ENCODE measurements at places on chromosomes 4 and X. TPM values are rescaled to one million over a fixed set of nuclear protein-coding genes. Genes with fewer than 3 reads are reported as not detected.

Gene SPANXA2
- 0.68 TPM for total RNA-seq

Gene HELT
- total RNA-seq: not detected

Gene GAGE12J
- total RNA-seq: not detected

Gene KCTD8
- not detected for total RNA-seq

Gene DSPP
- total RNA-seq: not detected

Gene RBM46
- not detected for total RNA-seq

Gene MAGEA12
- not detected for total RNA-seq

Gene NDP
- not detected for total RNA-seq

Gene CYBB
- 0.24 TPM for total RNA-seq

GRCh38 chr4:102696758-102697157 lies 64.0 kb downstream of the MANBA start:
- H3K4me3 ChIP-seq: no peak overlapping the region
- no peaks in the 10 kb centered on the region for H3K27me3 ChIP-seq
- DNase-seq: no peak
- H3K27ac ChIP-seq: no peak overlapping the region
- H3K36me3 ChIP-seq: no peaks in the 10 kb centered on the region
- H3K4me1 ChIP-seq: 0 out of 2 replicates have a peak, but pooled peaks cover 3% of the 10 kb centered on the region

DNA sequence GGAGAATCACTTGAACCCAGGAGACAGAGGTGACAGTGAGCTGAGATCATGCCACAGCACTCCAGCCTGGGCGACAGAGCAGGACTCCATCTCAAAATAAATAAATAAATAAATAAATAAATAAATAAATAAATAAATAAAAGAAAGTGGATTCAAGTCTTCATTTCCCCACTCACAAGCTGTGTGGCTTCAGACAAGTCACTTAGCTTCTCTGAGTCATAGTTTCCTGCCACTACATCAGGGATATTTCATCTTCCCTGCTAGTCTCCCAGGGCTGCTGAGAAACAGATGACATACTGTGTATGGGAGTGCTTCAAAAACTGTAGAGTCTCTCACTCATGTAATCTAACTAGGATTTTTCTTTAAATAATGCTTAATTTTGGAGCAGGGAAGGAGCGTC lies 37.2 kb downstream of the TBC1D9 start:
- H3K4me3 ChIP-seq: no peak overlapping the region
- H3K4me1 ChIP-seq: peaks cover 17% of the 10 kb centered on the region
- no peaks in the 10 kb centered on the region for H3K36me3 ChIP-seq

DNA sequence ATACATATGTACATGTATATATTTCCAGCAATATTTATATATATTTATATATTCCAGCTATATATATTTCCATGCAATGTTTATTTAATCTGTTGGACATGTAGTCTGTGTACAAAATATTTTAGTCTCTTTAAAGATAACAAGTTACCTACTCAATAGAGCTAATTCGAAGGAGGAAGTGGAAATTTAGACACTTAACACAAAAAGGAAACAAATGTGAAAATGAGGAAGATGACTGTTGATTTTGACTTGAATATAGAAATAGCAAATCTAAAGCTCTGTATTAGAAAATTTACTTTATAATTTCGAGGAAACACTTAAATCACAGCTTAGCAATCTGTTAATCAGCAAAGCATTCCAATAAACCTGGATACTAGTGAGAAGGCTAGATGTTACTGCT lies 1064.4 kb downstream of the PCDH7 start:
- no peaks in the 10 kb centered on the region for H3K36me3 ChIP-seq
- no peaks in the 10 kb centered on the region for H3K27me3 ChIP-seq
- no peak overlapping the region for H3K4me3 ChIP-seq
- H3K4me1 ChIP-seq: no peaks in the 10 kb centered on the region
- H3K27ac ChIP-seq: no peak overlapping the region

GRCh38 chrX:137430301-137430700 lies 135.6 kb upstream of the ZIC3 start:
- H3K27me3 ChIP-seq: no peaks in the 10 kb centered on the region
- DNase-seq: no peak
- no peaks in the 10 kb centered on the region for H3K4me1 ChIP-seq
- H3K27ac ChIP-seq: no peak overlapping the region

DNA sequence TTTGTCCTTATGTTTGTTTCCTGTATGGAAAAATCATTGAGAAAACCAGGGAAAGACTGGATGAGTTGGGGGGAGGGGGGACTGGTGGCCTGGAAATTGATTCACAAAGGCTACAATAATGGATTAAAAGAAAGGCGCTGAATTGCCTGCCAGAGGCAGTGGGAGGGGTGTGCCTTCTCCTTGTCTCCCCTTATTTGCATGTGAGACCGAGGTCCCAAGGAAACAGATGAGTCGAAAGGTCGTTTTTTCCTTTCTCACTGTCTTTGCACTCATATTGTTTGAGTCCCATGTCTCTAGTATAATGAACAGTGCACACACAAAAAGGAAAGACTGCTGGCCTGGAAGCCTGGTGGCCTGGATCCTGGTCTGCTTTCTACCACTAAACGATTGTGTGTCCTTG lies 86.6 kb upstream of the ZDHHC15 start:
- no peak overlapping the region for H3K4me3 ChIP-seq
- DNase-seq: no peak
- H3K27ac ChIP-seq: no peak overlapping the region
- H3K27me3 ChIP-seq: no peaks in the 10 kb centered on the region
- H3K36me3 ChIP-seq: no peaks in the 10 kb centered on the region

GRCh38 chr4:5524446-5525299 lies 183.7 kb downstream of the EVC2 start:
- H3K27ac ChIP-seq: no peak overlapping the region
- no peaks in the 10 kb centered on the region for H3K27me3 ChIP-seq
- H3K4me3 ChIP-seq: no peak overlapping the region

- H3K27me3 ChIP-seq: no peaks in the 10 kb centered on the region
- H3K4me3 ChIP-seq: no peak overlapping the region
- H3K27ac ChIP-seq: no peak overlapping the region
- no peak for DNase-seq
These were observed 120.3 kb upstream of the AFF2 start for GRCh38 chrX:148380107-148380506.

DNA sequence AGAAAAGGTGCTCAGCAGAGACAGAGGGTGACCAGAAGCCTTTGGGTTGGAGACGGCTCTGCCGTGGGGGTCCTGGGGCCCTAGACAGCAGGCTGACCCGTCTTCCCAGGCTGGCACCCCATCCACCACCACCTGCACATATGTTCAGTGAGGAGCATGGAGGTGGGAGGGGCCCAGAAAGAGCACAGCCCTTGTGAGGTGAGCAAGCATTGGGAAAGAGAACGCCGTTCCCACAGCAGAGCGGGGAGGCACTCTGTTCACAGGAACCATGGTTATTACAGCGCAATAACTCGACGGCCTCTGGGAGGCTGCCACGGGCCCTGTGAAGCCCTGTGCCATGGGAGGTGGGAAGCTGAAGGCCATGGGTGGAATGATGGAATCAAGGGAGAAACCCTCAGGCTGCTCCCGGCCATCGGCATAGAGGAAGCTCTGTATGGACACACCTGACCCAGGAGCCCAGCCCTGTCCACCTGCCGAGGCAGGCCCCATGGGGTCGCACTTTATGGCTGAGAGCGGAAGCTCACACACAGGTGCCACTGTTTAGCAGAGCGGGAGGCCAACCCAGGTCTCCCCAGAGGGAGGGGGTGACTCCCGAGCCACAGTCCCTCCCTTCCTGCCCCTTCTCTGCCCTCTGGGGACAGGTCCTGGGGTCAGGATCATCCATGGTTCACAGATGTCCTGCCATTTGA lies 93.5 kb upstream of the AFAP1 start:
- no peaks in the 10 kb centered on the region for H3K27me3 ChIP-seq
- no peak overlapping the region for H3K27ac ChIP-seq
- no peak for DNase-seq
- no peaks in the 10 kb centered on the region for H3K36me3 ChIP-seq
- peaks cover 11% of the 10 kb centered on the region for H3K4me1 ChIP-seq

DNA sequence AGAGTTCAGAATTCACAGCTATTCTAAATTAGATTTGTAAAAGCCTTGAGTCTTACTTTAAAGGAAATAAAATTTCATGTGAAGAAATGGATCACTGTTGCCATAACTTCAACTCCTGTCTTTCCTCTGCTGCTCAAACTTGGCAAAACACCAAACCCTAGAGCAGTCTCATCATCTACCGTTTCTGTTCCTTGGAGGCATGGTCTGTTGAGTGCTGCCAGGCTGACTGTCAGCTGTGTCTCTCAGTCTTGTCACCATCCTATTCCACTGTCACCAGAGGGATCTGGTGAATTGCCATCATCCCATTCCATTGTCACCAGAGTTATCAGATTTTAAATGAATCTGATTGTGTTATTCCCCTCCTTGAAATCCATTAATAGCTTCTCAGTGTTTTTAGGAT lies 55.6 kb downstream of the STIM2 start:
- no peak overlapping the region for H3K4me3 ChIP-seq
- H3K36me3 ChIP-seq: no peaks in the 10 kb centered on the region
- H3K4me1 ChIP-seq: no peaks in the 10 kb centered on the region
- no peak for DNase-seq
- H3K27me3 ChIP-seq: no peaks in the 10 kb centered on the region
- no peak overlapping the region for H3K27ac ChIP-seq

DNA sequence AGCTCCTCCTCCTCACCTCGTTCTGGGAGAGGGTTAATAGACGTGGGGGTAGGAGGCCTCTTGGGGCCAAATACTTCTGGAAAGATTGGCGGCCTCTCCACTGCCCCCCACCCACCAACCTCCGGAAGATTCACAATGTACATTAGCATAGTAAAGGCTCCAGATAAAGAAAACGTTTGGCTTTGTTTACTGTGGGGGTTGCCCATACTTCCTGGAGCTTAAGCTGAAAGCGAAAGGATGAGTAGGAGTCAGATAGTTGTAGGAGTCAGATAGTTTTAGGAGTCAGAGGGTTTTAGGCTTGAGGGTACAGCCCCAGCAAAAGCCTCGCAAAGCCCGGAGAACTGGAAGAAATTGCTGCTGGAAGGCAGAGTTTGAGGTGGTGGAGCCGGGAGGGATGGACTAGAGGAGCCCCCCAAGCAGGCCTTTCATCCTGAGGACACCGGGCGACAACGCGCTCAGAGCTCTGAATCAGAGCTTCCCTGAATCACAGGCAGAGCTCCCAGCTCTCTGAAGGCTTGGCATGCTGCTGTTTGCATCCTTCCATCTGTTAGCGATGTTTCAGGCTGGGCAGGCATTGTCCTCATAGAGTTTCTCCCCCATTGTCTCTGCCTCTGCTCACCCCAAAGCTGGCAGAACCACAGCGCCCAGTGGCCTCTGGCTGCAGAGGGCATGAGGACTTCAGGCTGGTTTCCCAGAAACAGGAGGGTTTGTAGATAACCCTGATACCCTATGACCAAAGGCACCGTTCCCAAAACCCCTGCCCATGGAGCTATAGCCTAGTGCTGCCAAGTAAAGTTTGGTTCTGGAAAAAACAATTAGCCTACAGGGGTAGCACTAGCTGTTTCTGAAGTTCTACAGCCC lies 280.7 kb downstream of the BCOR start:
- H3K4me1 ChIP-seq: peaks cover 31% of the 10 kb centered on the region
- H3K27ac ChIP-seq: peak overlapping the region; percentile 72
- no peaks in the 10 kb centered on the region for H3K27me3 ChIP-seq
- peak overlapping the region; percentile 12 for H3K4me3 ChIP-seq
